ENCODE measurements at places on chromosomes 1 and 21.
A peak's percentile ranks its signal among the peaks of the same experiment; 100 is the strongest.

DNA sequence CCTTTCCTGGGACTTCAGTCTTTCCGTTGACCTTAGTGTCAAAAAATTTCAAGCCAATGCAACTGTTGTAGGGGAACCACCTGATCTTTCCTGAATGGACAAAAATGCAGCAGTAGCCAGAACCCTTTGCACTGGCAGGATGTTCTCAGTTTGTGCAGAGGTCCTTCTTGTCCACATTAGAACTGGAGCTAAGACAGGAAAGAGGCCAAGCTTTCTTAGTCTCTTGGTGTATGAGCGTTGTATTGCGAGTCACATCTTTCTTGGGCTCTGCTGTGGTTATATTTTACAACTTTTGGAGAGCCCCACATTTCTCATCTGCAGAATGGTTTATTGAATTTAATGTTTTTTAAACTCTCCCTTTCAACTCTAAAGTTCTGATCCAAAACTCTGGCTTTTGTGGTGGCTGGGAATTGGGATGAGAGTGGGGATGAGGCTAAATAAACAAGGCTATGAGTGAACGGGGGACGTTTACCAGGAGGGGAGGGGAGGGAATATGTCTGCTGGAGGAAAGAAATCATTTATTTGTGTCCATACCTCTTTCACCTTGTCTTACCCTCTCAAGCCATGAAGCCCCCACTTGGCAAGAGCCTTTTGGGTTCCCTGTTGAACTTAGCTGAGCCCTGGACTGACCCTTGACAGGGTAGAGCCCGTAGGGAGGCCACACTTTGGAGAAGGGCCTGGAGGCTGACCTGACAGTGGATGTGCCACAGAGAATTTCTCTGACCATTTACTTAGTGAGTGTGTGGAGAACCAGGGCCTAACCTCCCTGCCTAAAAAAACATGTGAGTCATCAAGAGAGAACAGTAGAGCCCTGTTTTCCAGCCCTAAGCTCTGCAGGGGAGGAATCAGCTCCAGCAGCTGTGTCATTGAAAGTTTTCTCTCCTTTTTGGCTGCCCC is 586 bp downstream of the CHI3L2 start:
- DNase-seq: peak; percentile 69

DNA sequence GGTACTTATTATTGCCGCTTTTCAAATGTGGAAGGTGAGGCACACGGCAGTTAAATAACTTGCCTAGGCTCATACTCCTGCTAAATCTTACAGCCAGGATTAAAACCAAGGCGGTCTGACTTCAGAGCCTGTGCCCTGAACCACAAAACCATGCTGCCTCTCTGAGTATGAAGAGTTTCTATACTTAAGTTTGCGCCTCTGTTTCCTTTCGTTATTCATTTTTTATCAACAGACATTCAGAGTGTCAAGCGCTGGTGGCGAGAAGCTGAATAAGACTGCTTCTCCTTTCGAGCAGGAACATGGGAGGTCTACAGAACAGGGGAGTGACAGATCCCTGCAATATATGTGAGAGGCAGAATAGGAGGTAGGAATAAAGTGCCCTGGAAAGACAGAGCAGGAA is 96.0 kb upstream of the DUSP10 start:
- DNase-seq: no peak

DNA sequence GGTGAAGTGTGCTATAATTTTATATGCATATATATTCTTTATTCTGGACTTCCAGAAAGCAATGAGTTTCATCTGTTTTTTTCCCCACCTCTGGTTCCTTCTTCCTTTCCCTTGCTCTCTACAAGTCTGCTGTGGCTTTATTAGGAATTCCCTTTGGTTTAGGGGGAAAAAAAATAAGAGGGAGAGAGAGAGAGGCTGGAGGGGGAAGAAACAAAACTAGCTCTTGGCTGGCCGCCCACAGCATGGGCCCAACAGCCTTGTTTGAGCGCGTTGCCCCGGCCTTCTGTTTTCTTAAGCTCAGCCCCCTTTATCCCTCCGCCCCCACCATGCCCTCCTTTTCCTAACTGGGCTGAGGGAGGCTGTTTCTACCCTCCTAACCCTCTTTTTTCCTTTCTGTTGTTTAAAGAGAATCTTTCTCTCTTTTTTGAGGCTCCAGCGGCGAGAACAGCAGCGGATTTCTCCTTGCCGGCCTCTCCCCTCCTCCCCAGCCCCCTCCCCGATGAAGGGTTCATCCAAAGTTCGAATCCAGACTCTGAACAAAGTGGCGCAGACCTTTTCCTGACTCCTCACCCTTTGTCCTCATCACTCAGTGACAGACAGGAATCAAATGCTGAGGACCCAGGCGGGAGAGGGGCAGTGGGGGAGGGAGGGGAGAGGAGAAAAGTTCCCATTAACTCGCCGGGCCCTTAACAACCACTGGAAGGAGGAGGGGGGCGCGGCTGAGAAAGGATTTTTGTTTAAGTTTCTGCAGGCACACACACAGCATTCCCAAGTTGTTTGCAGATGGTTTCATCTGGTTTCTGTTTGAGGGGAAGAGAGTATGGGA is 29.7 kb downstream of the PBX1 start:
- peak; percentile 92 for DNase-seq

DNA sequence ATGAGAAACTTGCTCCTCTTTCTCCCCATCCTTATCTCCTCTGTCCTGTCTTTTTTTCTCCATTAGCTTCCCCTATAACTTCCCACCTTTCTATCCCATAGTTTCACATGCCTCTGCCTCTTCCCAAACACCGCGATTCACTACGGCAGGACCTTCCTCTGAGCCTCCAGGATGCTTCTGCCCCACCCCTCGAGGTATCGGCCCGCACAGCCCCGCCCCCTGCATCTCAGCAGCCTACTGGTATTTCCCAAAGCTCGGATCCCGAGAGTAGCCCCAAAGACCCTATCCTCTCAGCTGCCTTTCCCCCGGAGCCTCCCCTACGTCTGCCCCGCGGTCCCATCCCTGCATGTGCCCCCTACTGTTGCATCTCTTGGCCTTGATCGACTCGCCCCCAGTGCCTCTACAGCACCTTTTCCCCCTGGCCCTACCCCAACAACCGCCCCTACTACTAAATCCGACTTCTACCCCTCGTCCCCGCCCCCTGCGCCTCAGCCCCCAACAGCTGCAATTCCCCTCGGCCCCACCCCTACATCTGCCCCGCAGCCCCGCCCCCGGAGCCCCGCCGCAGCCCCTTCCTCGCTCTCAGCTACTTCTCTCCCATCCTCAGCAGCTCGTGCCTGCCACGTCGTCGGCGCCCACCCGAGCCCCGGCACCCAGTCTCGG is 512 bp downstream of the PIAS3 start:
- DNase-seq: no peak

- DNase-seq: peak; percentile 38
These were observed 17.2 kb downstream of the DPYD start for GRCh38 chr1:97903626-97904025.
